Astrocyte (in vitro differentiated cells and primary cell): ENCODE measurements at places on chromosomes 7 and 10. TPM values are rescaled to one million over a fixed set of nuclear protein-coding genes. Genes with fewer than 3 reads are reported as not detected.

GRCh38 chr7:108331971-108332370 lies 124.3 kb downstream of the NRCAM start:
- no peak for DNase-seq

GRCh38 chr10:88642963-88643362 lies 21.3 kb upstream of the LIPF start:
- DNase-seq, result peak; percentile 44

- DNase-seq, result no peak
Observed at GRCh38 chr10:87866412-87866974, 3.1 kb downstream of the PTEN start.

DNA sequence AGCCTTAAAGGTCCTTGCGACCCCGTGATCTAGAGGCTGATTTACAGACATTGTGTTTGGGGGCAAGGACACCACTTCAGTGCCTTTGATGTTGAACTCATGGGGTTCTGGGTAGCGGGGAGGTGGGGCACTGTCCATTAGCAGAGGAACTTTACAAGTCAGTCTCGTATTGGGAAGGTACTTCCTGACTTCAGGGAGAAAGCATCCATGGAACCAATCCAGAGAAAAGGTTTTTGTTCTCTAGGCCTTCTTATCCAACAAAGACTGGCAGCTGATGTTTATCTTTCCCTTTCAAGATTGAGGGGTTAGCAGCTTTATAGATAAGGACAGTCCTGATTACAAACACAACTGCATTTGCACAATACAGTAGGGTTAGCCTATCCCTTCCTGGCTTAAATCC lies 2.8 kb downstream of the GTPBP10 start:
- DNase-seq, result no peak

DNA sequence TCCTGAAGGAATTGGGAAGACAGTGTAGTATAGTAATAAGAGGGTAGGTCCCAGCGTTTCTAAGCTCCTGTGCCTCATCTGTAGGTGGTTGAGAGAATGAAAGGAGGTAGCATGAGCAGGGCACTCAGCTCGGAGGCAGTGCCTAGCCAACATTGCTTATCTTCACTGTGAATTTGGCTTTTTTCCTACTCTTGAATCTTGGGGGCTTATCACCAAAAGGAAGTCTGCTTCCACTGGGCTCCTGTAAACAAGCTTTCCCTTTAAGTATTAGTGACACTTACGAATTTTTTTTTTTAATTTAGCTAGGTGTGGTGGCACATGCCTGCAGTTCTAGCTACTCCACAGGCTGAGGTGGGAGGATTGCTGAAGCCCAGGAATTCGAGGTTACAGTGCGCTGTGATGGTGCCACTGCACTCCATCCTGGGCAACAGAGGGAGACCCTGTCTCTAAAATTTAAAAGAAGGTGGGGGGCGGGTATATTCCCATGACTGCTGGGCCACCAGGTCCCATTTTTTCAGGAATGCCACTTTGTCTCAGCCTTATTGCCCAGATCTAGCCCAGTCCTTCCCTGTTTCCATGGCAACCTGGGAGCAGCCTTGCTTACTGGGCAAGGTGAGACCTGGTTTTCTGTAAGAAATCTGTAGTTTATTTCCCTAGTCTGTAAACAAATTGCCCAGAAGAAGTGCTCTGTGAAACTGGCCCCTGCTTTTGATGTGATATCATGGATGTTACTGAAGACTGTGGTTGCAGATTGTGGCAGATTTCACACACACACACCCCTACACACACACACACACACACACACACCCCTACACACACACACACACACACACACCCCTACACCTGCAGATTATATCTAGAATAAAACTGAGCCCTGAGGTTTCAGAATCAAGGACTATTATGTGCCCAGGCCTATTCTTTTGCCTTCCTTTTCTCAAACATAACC lies 19.4 kb downstream of the OGDH start:
- DNase-seq, result no peak

MYO1G gene
- 0.11 and 0.19 TPM in 2 replicates for total RNA-seq
